ENCODE measurements at places on chromosomes 1 and 21.
A peak's percentile ranks its signal among the peaks of the same experiment; 100 is the strongest.

GRCh38 chr1:235919127-235919832 lies 52.6 kb upstream of the LYST start:
- no peak for DNase-seq

DNA sequence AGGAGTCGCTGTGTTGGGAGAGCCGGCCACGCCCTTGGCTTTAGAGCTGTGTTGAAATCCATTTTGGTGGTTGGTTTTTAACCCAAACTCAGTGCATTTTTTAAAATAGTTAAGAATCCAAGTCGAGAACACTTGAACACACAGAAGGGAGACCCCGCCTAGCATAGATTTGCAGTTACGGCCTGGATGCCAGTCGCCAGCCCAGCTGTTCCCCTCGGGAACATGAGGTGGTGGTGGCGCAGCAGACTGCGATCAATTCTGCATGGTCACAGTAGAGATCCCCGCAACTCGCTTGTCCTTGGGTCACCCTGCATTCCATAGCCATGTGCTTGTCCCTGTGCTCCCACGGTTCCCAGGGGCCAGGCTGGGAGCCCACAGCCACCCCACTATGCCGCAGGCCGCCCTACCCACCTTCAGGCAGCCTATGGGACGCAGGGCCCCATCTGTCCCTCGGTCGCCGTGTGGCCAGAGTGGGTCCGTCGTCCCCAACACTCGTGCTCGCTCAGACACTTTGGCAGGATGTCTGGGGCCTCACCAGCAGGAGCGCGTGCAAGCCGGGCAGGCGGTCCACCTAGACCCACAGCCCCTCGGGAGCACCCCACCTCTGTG lies 4.7 kb downstream of the C1orf35 start:
- DNase-seq: peak; percentile 12

- no peak for DNase-seq
These were observed 191.3 kb downstream of the CACNA1E start for GRCh38 chr1:181674617-181675016.

GRCh38 chr1:48936436-48936835 lies 159.7 kb upstream of the BEND5 start:
- DNase-seq: no peak

DNA sequence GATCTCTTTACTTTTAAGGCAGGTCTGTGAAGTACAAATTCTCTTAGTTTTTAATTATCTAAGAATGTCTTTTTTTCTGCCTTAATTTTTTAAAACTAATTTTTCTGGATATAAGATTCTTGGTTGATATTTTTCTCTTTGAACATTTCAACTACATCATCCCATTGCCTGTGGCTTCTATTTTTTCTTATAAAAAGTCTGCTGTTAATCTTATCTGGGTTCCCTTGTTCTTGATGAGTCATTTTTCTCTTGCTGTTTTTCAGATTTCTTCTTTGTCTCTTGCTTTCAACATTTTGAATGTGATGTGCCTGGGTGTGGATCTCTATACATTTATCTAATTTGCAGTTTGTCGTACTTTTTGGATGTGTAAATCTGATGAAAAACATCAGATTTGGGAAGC lies 525.2 kb upstream of the PBX1 start:
- DNase-seq: no peak

DNA sequence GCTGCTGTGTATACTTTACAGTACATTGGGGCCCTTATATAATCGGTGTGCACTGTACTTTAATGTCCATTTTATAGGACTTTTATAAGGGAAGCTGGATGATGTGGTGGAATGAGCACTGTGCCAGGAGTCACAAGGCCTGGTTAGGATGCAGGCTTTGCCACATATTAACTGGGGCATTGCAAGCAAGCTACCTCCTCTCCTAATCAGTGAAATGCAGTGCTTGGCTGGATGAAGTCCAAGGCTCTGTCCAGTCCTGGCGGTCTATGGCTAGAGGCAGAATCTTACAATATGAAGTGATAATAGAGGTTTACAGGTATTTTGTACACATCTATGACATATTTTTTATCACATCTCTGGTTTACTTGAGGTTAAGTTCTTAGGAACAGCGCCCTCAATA lies 1.7 kb upstream of the PKP1 start:
- no peak for DNase-seq

DNA sequence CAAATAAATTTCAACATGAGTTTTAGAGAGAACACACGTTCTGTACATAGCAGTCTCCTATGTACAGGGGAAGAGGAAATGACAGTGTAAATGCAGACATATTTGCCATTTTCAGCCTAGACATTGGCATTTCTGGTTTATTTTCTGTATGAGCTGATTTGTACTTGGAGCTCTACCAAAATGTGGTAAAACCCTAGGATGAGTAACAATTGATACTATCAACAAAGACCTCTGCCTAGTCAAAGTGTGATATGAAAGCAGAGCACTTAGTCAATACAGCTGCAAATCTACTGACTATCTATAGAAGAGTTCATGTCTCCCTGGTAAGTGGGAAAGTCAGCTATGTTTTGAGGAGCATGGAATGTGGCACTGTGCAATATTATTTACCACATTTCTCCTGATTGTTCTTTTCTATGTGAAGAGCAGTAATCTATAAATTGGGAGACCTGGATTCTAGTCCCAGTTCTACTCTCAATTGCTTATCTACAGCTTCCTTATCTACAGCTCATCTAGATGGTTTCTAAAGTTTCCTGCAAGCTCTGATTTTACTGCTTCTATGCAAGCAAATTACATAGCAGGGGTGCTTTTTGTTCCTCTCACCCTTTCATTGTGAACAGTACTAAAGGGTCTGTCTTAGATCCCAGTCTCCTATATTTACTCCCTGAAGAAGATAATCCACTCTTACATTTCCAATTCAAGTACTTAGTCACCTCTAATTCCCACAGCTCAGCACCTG lies 334.2 kb downstream of the NTNG1 start:
- DNase-seq: no peak

GRCh38 chr1:185279571-185279970 lies 37.5 kb downstream of the IVNS1ABP start:
- no peak for DNase-seq

- peak; percentile 46 for DNase-seq
These were observed 411 bp downstream of the FAM229A start for GRCh38 chr1:32361674-32362473.

GRCh38 chr1:167821969-167822685 lies 91.8 kb downstream of the ADCY10 start:
- DNase-seq: no peak

DNA sequence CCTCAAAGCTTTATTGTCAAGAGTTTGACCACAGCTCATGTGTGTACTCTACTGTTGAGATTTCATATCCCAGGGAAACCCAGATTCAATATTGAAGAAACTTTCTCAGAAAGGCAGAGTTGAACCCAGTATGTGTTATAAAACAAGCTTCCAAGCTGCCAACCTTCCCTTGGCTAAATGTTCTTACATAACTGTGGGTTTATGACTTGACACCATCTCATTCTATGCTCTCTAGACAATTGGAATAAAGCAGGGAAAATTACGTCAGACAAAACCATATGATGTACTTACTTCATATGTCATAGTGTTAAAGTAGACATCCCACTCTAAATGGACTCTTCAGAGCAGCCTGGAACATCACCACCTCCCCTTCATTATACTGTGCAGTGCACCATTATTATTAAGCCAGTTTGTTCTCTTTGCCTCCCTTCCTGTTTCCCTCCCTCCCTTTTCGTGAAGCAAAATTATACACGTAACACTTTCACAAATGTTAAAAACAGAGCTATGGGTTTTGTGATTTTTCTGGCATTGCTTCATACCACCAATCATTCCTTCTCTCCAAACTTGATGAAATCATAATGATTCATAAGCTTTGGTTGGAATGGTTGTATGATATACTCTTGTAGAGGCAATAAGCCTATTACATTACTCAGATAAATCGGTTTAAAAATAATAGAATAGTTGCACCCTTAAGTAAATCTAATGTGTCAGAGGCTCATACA lies 507.2 kb downstream of the LTN1 start:
- no peak for DNase-seq

GRCh38 chr21:46399129-46399528 lies 59.6 kb upstream of the DIP2A start:
- DNase-seq: no peak

GRCh38 chr1:79808816-79809475 lies 802.4 kb upstream of the ADGRL4 start:
- no peak for DNase-seq

DNA sequence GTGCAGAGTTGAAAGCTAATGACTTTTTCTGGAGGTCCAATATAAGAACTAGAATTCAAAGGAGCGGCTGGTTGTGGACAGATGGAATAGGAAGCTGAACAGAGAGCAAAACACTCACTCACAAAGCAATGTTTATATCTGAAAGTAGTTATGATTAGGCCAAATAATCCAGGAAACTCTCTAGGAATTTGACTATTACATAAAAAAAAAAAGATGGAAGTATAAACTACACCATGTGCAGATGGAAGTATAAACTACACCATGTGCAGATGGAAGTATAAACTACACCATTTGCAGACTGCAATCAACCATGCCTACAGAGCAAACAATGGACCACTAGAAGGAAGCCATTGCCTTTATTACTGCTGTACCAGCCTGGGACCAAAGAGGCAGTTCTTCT lies 771.1 kb downstream of the BRINP3 start:
- no peak for DNase-seq

GRCh38 chr1:153803470-153804056 lies 28.4 kb downstream of the SLC27A3 start:
- no peak for DNase-seq

DNA sequence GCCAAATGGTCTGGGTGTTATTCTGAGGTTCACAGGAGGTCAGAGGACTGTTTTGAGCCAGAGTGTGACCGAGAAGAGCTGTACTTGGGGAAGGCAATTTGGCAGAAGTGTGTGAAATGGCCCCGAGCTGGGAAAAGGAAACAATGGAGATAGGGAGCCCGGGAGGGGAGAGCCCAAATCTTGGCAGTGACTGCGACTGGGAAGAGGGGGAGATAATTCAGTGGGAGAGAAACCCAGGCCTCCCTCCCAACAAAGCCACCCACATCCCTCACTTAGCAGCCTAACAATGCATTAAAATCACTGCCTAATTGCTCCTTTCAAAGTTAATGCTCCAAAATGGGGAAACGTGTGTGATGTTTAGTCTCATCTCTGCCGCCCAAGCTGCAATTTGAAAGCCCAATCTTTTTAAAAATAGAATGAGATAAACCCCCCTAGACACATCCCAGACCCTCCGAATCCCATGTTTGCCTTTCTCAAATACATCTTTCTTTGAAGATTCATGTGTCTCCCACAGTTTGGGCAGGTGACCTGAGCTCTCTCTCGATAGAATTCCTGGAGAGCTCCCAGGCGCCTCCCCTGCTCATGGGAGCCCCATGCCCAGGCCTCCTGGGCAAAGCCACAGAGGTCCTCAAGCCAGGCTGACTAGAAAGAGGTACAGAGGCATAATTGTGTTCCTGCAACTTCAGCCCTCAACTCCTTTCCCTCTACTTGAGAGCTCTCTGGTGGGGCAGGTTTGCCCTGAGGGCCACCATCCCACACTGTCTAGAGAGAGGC lies 17.3 kb downstream of the LRRC52 start:
- no peak for DNase-seq

DNA sequence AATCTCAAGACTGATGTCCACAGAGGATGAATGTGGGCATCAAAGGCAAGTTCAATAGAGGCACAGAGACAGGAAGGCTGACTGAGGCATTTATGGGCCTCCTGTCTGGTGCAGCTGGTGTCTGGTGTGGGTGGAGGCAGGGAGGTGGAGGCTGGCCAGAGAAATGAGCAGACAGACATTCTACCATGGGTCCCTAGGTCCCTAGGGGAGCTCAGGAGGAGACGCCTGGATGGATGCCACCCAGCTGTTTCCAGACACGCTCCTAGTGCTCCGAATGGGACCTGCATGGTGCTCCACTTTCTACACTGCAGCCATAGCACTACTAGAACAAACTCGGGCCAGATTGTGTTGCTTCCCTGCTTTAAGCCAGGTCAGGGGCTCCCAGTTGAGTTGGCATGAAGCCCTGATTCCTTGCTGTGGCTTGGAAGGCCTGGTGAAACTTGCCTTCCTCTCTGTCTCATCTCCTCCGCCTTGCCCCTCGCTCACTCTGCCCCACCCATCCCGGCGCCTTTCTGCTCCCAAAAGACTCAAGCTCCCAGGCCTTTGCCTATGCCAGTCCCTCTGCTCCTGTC lies 25.3 kb downstream of the PADI2 start:
- no peak for DNase-seq

DNA sequence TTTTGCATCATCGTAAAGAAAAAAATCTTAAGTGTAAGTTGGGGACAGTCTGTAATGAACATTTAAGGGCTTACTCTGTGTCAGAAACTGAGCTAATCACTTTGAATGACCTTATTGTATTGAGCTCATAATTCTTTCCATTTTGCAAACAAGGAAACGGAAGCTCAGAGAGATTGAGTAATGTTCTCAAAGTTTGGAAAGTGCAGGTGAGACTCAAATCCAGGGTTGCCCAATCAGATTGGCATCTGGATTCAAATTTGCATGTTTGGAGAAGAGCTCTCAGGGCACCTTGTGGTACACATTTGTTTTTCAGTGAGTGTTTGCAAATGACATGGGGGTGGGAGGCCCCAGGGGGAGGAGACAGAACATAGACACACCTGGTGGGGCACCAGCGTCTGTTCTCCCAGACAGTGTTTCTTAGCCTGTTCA lies 8.0 kb downstream of the ALPL start:
- DNase-seq: no peak

DNA sequence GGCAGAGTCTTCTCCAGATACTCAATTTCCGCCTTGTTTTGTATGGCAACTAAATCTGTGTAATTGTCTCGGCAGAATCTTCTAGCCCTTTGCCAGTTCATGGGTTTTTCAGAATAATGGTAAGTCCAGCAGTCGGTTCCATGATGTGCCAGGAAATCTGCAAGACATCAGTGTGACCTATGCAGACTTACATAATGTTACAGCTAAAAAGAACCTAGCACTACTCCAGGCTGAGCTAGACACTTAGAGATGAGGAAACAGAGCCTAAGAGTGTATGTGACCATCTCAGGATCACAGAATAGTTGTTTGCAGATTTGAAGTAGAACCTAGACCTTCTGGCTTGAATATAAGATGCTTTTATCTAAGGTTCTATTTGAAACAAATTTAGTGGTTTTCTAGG lies 2.8 kb downstream of the SELL start:
- no peak for DNase-seq

DNA sequence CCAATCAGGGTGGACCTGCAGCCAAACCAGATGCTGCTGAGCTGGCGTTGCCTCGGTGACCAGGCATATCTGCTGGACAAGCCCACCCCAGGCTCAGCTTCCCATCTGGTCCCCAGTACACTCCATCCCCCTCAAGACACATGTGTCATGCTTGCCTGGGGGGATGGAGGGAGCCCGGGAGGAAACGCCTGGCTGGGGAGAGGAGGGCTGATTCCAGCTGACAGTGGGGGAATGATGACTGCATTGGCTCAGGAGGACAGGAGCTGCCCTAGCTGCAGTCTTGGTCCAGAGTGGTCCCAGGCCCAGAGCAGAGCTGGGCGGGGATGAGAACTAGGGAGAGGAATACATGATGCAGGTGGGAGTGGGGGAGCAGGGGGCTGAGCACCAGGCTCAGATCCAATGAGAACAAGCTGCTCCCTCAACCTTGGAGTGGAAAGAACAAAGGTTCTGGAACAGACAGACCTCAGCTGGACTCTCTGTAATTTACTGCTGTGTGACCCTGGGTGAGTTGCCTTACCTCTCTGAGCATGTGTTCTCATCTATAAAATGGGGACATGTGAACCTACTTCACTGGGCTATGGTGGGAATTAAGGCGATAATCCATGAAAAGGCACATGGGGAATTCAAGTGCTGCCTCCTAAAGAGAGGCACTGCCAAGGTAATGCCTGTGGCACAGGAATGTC lies 23.1 kb upstream of the ECE1 start:
- no peak for DNase-seq

Data from activated B cell treated with CpG ODN at 0.5 μM for 24 hours (primary cell).